Stimulated activated CD4-positive, alpha-beta T cell treated with anti-CD3 and anti-CD28 coated beads, TNF-alpha, amount 100 ng/mL, for 1 hour (primary cell): ENCODE measurements at places on chromosomes 7 and 10.

- no peak for DNase-seq
Observed at GRCh38 chr10:84493951-84494848, 165.8 kb downstream of the CCSER2 start.

- DNase-seq = no peak
Observed at GRCh38 chr10:34885898-34886297, 70.8 kb upstream of the PARD3 start.

DNA sequence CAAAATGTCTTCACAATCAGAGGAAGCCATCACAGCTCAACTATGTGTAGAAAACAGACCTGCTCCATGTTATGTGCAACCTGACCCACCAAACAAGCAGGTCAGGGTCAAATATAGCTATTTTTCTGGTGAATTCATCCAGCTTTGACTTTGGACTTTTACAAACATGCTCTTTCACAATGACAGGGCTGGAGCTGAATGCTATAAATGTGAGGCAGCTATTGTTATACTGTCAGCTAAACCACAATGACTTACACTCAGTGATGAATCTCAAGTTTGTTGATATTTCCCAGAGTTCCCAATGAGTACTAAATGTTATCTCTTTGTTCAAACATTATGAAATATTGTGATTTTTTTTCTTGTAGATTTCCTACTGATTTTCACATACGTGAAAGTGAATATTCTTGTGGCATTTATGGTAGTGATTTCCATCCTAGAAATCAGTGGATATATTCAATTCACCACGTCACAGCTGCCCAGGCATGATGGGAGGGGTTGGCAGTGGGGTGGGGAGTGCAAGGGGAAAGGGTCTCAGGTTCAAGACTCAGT, 2.5 kb upstream of the ITIH2 start:
- no peak for DNase-seq

DNA sequence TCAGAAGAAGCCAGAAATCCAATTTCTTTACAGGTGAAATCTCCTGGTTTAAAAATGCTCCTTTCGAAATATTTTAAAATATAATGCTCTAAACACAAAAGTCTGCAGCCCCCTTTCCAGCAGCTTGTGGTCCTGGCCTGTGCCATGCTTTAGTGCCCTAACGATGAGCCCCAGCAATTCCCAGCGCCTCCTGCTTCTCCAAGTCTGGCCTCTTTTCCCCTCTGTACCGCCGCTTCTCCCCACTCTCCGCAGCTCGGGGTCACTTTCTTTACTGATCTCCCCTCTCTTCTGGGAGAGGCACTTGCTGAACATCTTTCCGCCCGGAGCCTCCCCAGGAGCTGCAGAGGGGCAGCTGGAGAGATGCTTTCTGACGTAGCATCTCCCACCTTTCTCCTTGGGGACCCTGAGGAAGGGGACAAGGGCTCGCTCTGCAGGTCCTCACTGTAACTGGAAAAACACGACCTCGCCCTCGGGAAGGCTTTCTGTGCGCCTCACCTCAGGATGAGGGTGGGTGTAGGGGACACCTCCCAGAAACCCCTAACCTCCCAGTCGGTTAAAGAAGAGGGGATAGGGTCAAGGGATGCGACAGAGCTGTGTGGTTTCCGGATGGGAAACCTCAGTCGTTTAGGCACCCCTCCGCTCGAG, 565 bp upstream of the INA start:
- no peak for DNase-seq

- no peak for DNase-seq
Observed at GRCh38 chr7:131068604-131069021, 259.1 kb upstream of the MKLN1 start.

DNA sequence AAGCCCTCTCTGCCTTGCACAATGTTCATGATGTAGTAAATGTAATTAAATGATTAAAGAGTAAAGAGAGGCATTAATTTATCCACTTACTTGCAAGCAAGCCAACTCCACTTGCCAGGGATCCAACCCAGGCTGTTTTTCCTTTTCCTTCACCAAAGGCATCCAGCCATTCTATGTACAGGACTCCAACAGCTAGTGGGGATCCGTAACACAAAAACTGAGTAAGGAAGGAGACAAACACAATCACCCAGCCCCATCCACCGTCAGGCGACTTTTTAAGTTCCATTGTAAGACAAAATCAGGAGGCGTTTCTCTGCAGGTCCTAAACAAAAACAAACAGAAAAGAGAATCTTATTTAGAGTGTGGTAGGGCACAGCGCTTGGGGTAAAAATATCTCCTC, 25.6 kb downstream of the SLC16A9 start:
- no peak for DNase-seq

DNA sequence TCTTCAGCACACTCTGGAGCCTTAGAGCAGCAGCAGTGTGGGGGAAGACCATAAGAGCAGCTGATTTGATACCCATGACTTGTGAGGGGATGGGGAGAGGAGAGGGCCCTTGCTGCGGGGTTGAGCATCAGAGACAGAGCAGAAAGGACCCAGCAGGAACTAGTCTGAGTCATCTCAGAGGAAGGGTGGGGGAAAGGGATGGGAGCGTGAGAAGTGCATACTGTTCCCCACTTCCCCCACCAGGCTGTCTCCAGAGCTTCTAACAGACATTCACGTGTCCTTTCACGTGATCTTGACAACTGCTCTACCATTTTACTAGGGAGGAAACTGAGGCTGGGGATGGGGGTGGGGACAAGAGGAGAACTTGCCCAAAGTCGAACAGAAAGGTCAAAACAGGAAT, 38.7 kb downstream of the FAM241B start:
- DNase-seq = no peak

GRCh38 chr10:71632200-71632820, 87.3 kb downstream of the C10orf105 start:
- no peak for DNase-seq

- no peak for DNase-seq
Observed at GRCh38 chr7:79216236-79216635, 237.2 kb downstream of the MAGI2 start.

DNA sequence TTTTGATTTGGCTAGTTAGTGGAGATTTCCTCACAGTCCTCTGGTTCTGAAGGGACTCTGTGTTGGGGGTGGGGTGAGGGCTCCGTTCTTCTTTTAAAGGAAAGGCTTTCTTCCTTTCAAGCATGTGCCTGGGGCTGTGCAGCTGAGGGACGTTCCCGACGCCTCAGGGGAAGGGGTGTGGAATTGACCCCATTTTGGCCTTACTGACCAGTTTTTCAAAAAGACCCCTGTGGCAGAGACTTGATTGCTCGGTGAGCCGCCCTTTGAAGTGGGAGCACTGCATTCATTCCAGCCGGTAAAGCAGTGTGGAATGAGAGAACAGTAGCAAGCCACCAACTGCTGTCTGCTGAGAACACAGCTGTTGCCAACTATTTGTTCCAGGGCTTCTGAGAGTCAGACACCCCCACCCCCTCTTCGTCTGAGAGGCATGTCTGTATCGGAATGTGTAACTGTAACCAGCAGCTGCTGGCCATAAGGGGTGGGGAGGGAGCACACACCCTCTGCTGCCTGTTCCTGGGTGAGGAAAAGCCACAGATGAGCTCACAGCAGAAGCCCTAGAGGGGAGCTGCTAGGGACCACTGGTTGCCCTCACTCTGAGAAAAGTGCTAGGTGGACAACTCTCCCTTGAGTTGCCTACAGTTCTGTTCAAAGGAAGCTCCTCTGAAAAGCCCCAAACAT, 33.2 kb downstream of the WBP1L start:
- no peak for DNase-seq

DNA sequence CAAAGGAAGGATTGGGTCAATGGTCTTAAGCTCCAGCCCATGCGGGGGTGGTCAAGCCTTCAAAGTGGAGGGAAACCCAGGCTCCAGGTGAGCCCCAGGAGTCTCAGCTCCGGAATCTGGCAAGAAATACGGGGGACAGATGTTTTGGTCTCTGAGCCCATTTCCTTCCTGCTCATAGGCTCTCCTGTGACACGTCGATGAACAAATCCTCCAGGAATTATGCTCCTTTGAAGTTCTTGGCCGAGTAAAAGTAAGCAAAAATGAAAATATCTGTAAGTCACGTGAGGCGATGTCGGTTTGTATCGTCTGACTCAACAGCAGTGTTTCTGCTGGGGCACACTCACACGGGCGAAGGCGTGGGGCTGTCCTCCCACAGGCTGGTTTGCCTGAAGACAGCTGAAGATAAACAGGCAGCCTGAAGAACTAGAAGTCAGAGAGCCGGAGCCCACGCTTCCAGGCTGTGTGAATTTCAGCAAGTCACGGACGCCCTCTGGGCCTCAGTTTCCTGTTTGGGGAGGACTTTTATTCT, 52.6 kb upstream of the SMNDC1 start:
- DNase-seq = peak; percentile 34

DNA sequence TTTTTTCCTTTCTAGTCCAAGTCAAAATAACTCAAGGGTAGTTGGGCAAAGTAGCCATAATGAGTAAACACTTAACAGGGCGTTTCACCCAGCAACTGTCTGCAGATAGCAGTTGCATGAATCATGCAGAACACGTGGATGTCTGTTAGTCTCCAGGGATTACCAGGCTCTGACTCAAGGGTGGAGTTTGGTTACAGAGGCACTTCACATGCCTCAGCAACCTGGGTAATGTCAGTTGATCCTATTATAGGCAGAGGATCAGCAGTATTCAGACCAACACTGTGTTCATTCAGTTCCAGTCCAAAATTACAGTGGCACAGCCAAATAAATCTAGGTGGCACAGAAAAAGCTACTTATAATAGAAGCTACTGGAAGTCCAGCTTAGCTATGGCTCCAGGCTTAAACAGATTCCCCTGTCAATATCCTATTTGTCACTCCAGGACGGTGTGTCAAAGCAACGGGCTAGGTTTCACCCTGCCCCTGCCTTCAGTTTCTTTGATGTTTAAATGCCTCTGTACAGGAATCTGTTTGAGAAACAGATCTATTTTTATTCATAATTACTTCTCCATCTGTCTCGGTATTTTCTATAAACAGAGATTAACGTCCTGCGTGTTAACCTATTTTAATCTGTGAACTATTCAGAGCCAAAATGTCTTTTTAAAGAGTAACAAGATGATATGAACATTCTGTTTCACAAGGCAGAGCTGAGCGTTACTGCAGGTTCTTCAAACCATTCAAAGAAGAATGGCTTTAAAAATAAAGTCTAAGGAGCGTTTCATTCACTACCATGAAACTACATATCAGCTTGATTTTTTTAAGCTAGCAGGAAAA, 162.6 kb upstream of the AKR1E2 start:
- no peak for DNase-seq

DNA sequence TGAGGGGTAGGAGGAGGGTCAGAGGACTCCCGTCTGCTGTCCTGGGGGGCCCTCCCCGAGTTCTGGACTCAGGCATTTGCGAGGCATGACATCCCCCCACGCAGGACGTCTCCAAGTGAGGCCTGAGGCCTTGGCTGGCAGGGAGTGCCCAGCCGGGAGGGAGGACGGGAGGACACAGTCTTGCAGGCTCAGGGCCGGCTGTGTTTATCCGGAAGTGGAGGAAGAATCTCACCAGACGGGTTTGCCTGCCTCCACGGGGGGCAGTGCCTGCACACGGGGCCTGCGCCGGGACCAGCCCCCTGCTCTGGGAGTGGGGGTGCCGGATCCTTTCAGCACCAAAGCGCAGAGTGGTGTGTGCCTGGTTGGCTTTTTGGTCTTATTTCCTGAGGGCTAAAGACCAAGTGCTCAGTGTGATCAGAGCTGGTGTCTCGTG, 10.9 kb downstream of the PWWP2B start:
- no peak for DNase-seq

- no peak for DNase-seq
Observed at GRCh38 chr10:59319854-59320253, 42.5 kb downstream of the FAM13C start.

DNA sequence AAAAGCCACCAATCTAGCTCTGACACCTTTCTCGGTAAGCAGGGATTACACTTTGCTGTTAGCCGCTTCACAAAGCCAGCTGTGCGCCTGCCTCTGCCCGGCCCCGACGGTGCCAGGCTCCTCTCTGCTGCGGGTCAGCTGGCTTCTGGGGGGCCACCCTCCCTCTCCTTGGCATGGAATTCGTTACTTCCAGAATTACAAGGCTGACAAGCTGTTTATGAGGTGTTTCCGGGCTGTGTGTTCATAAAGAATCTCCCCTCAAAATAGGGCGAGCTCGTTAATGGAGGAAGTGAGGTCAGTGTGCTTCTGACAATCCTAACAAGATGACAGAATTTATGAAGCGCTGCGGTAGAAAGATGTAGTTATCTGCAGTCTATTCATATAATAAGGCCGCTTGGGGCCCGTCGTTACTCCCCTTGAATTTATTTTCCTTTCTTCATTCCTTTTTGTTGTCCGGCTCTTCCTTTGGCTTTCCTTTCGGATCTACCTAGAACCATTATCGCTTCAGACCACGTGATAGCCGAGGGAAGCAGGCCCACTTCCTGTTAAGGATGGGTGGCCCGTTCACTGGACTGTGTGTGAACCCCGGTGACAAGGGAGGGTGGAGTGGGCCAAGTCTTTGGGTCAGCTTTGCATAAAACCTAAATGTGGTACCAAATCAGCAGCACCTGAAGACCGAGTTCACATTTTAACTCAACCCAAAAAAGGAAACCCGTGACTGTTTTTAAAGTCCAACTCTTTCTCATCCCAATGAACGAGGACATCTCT, 273.0 kb upstream of the YAE1 start:
- no peak for DNase-seq

DNA sequence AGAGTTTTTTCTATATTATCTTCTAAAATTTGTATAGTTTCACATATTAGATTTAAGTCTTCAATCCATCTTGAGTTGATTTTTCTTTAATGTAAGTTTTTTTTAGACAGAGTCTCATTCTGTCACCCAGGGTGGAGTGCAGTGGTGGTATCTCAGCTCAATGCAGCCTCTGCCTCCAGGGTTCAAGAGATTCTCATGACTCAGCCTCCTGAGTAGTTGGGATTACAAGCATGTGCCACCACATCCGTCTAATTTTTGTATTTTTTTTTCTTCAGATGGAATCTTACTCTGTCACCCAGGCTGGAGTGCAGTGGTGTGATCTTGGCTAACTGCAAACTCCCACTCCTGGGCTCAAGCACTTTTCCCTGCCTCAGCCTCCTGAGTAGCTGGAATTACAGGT, 143.4 kb upstream of the ZNF92 start:
- DNase-seq = no peak

DNA sequence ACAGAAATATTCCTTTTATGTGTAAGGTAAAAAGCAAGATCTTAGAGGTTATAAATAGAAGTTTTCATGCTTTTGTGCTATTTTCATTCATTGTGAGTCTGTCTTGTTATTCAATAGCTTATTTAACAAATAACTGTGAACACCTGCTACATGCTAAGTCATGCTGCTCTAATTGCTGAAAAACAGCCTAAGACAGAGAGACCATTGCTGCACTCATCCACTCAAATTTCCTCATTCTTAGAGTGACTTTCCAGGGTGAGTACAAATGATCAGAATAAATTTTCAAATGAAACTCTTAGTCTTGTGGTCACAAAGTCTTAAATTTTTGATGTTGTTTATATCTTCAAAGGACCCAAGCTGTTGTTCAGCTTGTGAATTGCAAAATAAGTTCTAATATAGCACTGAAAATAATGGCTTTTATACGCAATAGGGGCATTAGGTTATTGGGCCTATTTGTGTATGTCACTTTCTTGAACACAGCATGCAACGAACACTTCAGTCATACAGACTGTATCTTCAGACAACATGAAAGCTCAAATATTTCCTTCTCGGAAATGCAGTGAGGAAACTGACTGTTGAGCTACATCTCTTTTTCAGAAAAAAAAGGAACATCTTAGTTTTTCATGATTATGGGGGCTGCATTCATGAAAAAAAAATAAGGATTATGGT, 247.9 kb upstream of the PCDH15 start:
- DNase-seq = no peak

GRCh38 chr7:55523366-55523765, 48.9 kb downstream of the VOPP1 start:
- DNase-seq = no peak
